NCI-H1092 (cell line): ENCODE measurements at places on chromosomes 5 and 9.

GRCh38 chr5:111255169-111255568 is 31.0 kb downstream of the CAMK4 start:
- DNase-seq, result no peak

DNA sequence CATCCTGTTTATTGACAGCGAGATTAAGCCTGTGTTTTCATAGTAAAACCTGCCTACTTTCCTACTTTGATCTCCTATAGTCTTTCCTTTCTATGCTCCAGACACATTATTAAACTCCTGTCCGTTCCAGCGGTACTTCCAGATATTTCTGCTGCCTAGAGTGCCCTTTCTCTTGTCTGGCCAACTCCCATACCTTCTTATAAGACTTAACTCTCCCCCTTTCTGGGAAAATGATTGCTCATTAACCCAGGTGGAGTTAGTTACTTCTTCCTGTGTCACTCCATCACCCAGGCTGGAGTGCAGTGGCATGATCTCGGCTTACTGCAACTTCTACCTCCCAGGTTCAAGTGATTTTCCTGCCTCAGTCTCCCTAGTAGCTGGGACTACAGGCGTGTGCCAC is 33.1 kb downstream of the KDM4C start:
- DNase-seq, result no peak

DNA sequence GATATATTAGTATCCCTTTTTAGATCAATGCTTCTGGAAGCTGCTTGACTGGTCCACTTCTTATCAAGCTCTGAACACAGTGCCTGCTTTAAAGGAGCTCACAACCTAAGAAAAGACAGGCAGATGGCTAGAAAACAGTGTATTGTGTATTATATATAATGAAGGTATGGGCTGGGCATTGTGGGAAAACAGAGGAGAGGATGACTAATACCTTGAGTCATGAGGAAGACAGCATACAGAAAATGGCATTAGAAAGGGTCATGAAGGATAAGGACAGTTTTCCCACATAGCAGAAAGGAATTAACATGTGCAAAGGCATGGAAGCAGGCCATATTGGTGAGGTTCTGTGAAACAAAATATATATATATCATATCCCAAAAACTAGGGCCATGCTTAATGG is 309.6 kb downstream of the MLLT3 start:
- no peak for DNase-seq

DNA sequence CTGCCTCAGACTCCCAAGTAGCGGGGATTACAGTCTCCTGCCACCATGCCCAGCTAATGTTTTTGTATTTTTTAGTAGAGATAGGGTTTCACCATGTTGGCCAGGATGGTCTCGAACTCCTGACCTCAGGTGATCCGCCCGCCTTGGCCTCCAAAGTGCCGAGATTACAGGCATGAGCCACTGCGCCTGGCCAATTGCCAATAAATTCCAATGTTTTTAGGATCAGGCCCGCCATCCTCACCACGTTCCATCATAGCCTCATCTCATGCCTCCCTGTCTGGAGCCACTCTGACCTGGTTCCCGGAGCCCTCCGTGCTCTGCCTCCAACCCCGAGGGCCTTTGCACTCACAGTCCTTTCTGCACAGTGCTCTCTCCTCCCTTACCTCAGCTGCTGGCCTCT is 71.5 kb upstream of the RAPGEF1 start:
- DNase-seq, result no peak

- no peak for DNase-seq
Measured at GRCh38 chr5:101103874-101104273, 200.8 kb upstream of the ST8SIA4 start.

- DNase-seq, result no peak
Measured at GRCh38 chr9:71096421-71097108, 24.9 kb downstream of the TRPM3 start.

DNA sequence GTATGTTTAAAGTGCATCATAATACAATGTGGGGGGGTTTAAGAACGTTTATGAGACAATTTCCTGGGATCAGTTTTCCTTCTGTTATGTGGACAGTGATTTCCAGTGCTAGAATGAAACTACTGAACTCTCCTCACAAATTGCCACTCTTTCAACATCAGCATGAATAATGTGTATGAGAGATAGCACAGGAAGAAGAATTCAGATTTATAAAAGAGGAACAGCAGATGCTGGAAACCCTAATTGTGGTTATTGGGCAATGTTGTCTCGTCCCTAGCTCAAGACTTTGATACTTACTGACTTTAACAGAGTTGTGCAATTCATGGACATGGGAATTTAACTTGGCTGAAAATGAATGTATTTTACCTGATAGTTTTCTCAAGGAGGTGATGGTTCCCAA is 410.8 kb upstream of the MEF2C start:
- DNase-seq, result no peak

DNA sequence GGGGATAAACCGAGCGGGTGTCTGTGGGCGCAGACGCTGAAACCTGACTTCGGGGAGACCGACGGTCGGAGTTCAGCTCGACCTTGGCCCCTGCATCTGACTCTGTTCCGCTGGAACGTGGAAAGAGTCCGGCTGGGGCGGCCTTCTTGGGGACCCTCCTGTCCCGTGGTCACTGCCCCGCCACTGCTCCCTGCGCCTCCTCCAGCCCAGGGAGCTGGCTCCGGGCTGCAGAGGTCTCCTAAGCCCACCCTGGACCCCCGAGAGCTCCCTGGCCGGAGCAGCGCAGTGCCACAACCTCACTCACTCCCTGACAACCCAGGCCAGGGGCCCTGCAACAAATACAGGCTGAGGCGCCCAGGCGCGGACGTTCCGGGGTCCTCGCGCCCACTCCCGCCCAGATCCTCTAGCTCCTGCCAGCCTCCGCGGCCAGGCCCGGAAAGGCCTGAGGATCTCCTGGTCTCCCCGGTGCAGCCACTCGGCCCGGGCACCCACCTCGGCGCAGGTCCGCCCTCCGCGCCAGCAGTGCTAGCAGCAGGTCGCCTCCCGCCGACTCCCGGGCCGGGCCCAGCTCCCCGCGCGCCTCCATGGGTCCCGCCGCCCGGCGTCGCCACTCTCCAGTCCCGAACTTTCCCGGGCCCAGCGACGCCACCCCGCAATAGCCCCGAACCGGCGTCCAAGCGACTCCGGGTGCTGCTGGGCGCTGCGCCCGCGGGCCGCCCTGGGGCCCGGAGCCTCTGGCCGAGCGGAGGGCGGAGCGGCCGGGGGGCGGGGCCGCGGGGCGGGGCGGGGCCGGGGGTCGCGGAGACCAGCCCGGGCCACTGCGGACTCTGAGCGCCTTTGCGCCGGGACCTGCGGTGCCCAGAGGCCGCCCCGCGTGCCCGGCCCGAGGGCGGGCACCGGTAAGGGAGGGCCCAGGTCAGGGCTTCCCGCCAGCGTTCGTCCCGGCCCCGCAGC is 2.2 kb downstream of the LHX3 start:
- DNase-seq, result no peak

DNA sequence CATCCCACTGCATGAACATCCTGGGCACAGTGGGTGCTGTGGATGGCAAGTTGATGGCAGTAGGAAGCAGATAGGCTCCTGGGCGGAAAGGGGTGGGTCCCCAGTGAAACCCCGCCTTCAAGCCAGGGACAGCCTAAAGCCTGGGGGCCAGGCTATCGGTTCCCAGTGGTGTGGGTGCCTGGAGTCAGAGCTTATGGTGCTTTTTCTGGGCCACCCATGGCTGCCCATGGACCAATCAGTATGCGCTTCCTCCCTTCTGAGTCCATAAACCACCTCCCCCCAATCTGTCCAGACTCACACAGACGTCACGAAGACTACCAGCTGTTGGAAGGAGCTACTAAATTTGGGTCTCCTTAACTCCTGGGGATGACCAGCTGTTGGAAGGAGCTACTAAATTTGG is 17.5 kb upstream of the ECPAS start:
- no peak for DNase-seq

DNA sequence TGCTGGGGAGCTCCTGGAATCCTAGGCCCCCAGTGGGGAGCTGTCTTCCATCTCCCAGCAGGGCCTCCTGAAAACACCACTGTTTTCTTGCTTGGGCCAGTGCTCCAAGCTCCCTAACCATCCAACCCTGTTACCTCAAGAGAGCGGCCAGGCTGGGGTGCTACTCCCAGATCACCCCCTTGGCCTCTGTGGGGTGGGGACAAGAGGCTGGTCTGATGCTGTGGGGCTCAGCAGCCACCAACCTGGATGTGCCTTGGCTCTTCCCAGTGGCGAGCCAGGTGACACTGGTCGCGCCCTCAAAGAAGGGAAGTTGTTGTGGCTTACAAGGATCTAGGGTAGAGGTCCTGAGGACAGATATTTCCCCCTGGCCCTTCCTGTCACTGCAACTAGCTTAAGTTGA is 49.0 kb downstream of the SECISBP2 start:
- no peak for DNase-seq

GRCh38 chr5:17077440-17078233 is 139.8 kb upstream of the BASP1 start:
- no peak for DNase-seq
